Activated CD4-positive, alpha-beta memory T cell treated with anti-CD3 and anti-CD28 coated beads for 36 hours (primary cell): ENCODE measurements at places on chromosomes 2 and 18.

- no peak for DNase-seq
Observed at GRCh38 chr2:3244486-3244885, 133.1 kb downstream of the EIPR1 start.

DNA sequence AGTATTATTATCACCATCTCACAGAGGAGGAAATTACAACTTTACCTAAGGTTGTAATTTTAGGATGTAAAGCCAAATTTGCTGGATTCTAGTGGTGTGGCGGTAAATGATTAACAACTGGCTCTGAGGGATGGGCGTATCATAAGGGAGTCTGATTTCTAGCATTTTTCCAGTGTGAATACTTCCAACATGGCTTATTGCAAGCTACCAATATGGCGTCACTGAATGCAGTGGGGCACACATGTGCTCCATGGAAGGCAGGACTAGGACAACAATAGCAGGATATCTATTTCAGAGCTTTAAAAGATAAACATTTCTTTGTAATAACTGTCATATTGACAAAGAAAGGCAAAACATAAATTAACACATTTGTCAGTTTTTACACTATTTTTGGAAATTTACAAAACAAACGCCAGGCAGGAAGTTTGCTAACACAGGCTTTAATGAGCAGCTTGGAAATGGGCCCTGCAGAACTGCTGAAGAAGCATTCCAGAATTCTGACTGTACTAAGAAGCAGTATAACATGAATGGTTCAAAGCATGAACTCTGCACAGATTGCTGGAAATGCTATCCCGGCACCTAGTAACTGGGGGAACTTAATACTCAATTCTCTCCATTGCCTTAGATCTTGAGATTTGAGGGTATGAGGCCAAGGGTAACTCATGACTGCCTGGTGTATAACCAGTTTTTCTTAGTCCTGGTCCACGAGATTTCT lies 439.3 kb upstream of the MAP2 start:
- DNase-seq: no peak

DNA sequence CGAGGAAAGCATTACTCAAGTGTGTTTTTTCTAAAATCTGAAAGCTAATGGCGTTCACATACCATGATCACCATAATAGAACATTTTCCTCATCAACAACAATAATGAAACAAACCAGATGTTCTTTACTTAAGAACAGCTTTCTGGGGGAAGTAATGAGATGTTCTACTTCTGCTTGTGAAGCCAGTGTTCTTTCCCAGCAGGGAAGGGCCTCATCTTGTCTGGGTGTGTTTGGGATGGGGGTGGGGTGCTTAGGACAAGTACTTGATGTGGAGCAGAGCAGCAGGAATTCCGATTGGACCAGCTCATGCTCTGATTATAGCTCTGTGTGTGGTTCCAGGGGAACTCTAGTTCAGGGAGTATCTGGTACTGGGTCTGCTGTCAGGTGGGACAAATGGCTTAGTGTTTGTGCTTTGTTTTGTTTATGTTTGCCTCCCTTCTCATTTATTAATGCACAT lies 163.0 kb upstream of the NOSTRIN start:
- no peak for DNase-seq

DNA sequence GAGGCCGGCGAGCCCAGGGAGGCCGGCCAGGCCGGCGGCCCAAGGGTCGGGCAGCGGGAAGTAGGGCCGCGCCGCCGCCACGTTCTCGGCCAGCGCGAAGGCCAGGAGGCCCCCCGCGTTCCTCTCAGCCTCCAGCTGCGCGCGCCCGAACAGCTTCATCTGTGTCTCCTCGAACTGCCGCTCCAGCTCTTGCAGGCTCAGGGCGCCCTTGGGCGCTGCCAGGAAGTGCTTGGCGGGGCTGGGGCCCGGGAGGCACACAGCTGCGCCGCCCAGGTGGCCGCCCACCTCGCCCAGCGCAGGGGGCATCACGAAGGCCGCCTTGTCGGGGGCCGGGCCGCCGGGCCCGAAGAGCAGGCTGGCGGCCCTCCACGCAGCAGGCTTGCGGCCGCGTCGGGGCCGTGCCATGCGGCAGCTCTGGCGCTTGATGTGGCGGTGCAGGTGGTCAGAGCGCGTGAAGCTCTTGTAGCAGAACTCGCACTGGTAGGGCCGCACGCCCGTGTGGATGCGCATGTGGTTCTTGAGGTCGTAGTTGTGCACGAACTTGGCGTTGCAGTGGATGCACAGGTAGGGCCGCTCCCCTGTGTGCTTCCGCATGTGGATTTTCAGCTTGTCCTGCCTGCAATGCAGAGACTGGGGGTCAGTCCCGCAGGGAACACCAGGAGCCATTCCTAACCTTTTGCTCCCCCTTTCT lies 99.0 kb upstream of the SMAD2 start:
- no peak for DNase-seq

GRCh38 chr2:24972315-24972961 lies 683 bp upstream of the DNAJC27 start:
- DNase-seq: peak; percentile 54

- peak; percentile 67 for DNase-seq
Observed at GRCh38 chr2:196268538-196269338, 97.4 kb upstream of the STK17B start.

- no peak for DNase-seq
Observed at GRCh38 chr2:160290598-160290997, 90.5 kb upstream of the ITGB6 start.

DNA sequence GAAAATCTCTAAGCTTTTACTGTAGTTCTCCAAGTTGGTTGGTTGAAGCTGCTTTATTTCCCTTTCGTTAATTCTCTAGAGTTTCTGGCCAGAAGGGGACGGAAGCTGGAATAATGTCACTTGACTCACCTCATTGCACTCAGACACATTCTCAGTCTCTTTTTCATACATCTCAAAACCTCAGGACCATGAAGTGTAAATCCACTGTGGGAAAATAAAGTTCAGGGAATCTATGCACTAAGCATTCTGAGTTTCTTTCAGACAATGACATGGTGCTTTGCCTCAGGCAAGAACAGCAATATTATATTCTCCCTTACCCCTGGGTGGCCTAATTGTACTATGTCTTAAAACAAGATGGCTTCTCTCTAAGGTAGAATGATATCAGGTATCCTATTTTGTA lies 167.8 kb downstream of the PRPF40A start:
- no peak for DNase-seq

GRCh38 chr2:188787021-188787657 lies 187.0 kb upstream of the COL3A1 start:
- DNase-seq: no peak

DNA sequence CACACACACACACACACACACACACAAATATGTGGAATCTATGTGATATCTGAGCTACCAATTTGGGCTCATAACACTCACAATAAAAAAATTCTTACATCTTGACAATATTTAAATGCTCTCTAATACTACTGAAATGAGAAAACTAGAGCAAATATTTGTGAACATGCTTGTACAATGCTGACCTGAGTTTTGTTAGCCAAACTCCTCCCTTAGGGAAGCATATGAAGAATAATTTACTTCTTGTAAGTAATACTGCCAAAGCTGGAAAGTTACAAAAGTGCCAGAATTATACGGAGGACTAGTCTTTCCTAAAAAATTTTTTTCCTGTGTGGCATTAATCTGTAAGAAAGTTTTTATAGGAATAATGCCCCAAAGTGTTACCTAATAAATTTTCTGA lies 18.5 kb downstream of the MBD2 start:
- DNase-seq: no peak

DNA sequence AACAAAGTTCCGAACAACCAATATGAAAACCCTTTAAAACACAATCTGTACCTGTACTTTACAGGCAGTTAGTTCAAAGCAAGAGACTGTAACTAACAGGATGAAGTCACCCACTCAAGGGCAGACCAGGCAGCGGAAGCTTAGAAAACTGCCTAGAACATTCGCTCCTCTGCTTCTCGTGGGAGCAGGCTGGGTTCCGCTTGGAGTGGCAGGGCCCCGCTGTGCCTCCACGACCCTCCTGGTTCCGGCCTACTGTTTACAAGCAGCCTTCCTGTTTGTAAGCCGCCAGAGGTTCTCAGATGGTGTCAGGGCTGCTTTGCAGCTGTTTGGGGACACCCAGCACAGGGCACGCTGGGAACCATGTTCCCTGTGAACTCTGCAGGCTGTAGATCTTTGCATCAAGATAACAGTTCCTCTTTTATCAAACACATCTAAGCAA lies 31.3 kb downstream of the CIB4 start:
- DNase-seq: no peak

DNA sequence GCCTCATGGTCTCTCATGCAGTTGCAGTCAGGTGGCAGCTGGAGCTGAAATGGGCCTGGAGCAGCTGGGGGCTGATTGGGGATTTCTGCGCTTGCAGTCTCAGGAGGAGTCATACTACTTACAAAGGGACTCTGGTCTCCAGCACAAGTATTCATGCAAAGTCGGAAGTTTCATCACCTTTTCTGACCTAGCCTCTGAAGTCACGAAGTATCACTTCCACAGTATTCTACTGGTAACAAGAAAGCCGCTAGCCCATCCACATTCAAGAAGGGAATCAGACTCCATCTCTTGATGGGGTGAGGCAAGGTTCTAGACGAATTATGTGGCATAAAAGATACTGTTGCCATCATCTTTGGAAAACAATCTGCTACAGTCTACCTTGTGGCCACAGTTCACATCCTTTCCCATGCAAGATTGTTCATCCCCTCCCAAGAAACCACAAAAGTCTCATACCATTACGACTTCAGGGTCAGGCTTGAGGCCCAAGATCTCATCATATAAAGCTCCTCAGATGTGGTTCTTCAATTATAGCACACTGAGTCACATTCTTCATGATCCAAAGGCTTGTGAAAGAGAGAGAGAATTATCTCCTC lies 95.3 kb downstream of the SMC6 start:
- DNase-seq: peak; percentile 42

GRCh38 chr2:30588994-30589393 lies 141.9 kb downstream of the LCLAT1 start:
- no peak for DNase-seq

DNA sequence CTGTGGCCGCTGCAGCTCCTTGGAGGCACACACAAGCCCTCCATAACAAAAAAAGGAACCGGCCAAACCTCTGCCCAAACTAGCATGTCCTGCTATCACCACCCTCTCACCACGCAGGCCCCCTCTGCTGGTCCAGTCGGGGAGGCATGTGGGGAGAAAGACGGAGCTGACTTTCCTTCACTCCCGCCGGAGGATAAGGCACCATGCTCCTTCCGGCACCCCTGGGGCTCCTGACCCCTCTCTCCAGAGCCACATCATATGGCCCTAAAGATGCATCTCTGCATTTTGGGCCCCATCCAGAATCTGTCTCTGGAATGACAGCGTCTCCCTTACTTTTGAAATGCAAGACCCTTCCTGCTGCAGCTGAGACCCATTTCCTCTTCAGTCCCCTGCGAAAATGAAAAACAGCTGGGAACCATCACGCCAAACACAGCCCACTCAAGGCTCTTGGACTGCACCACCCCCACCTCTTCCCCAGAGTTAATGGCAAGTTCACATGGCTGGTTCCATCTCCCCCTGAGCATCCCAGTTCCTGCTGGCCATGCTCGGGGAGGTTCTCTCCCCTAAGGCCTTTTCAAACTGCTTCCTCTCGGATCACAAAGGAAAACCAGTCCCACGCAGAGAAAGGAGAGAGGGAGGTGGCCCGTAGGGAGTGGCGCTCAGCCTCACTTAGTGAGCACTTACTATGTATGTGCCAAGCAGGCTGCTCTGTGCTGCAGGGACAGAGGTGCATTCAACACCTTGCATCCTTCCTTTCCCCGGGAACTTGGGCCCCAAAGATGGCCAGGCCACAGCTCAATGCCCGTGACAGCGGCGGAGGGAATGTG lies 35.2 kb upstream of the MLPH start:
- peak; percentile 3 for DNase-seq

GRCh38 chr2:81412681-81413080 lies 1108.1 kb upstream of the LRRTM1 start:
- DNase-seq: no peak

DNA sequence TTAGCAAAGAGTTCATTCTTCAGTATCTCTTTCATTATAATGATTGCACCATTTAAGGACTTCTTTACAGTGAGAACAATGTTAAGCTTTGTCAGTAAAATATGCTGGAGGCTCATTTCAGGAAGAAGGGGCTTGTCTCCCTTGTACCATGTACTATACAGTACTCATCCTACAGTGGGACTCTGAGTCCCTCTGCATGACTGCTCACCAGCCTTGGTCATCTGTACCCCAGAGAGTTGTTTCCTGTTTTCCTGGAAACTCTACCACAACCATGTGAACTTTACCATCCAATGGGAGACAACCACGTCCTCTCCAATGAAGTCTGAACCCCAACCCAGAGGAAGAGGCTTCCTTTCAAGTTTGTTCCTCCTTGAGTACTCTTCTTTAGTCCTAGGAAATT lies 1171.1 kb upstream of the CRIM1 start:
- no peak for DNase-seq

- peak; percentile 66 for DNase-seq
Observed at GRCh38 chr2:226423498-226423960, 376.1 kb downstream of the IRS1 start.

GRCh38 chr2:219426534-219427136 lies 8.0 kb upstream of the SPEG start:
- no peak for DNase-seq

- no peak for DNase-seq
Observed at GRCh38 chr2:174595116-174595809, 2.3 kb downstream of the WIPF1 start.
